ENCODE measurements at places on chromosomes 2 and 18.

- no peak for DNase-seq
Observed at GRCh38 chr2:213766062-213766461, 481.8 kb downstream of the SPAG16 start.

GRCh38 chr2:19244460-19245363 lies 113.7 kb downstream of the OSR1 start:
- DNase-seq = no peak

GRCh38 chr2:29166242-29167039 lies 51.2 kb downstream of the CLIP4 start:
- DNase-seq = no peak

DNA sequence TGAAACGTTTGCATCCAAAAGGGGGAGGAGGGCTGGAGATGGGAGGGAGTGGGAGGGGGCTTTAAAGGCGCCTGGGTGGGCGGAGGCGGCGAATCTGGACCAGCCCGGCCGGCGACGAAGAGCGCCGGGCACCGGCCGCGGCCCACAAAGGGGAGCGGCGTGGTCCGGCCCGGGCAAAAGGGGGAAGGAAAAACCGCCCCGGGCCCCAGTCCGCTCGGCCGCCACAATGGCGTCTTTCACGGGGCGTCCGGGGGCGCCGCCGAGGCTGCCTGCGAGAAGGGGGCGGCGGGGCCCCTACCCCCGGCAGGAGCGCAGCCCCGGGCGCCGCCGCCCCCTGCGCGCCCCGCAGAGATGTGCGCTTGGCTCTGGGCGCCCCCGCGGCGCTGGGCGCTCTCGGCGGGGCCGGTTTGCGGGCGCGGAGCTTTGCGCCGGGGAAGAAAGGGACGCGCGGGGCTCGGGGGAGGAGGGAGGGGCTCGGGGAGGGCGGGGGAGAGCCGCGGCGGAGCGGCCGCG lies 108.1 kb upstream of the KCTD1 start:
- no peak for DNase-seq

DNA sequence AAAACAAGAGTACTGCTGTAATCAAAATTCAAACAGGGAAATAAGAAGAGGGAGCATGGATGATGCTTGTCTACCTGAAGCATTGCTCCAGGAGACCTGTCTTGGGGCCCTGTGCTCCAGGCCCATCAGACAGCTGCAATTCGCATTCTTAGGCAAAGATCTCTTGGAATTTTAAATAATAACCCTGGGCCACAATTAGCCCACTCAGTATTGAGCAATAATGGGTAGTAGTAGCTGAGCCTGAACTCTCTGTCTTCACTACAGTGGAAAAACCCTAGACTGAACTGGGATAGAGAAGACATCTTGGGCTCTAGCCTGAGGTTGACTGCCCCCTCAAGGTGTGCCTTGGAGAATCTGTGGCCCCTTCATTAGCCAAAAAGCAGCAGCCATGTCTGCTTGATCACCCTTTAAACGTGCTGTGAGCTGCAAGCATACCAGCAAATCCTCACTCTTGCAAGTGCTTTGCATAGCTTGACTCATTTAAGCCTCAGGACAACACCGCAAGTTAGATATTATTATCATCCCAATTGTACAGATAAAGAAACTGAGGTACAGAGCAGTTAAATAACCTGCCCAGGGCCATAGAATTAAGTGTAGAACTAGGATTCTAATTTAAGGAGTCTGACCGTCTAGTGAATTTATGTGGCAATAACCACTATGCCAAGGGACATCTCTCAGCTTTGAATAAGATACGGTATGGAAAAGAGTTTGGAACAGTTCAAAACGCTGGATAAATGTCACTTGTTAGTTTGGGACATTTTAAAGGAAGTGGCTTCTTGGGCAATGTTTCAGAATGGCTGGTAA lies 69.0 kb downstream of the DDX1 start:
- DNase-seq = no peak

DNA sequence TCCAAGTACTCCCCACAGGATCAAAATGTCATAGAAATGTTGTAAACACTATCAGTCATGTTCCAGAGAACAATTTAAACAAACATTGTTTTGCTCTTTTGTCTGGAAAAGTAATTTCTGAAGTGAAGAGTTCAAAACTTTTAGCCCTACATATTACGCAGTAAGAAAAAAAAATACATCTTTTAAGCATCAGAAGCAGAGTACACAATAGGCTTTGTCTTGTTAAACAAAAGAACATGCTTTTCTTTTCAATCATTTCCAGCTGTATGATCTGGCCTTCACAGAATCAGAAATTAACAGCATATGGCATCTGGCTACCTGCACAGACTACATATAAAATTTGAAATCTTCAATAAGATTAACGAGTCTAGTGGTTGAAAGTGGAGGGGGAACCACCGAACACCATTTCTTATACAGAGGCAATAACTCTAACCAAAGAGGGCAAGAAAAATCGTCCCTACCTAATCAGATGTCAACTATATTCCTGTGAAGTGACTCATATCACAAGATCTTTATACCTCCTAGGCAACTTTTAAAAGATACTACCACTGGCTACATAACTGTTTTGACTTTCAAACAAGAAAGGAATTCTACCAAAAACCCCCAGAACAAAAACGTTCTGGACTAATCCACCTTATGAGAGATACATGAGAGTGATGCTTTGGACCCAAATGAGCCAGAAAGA lies 149.3 kb downstream of the EXOC6B start:
- no peak for DNase-seq

DNA sequence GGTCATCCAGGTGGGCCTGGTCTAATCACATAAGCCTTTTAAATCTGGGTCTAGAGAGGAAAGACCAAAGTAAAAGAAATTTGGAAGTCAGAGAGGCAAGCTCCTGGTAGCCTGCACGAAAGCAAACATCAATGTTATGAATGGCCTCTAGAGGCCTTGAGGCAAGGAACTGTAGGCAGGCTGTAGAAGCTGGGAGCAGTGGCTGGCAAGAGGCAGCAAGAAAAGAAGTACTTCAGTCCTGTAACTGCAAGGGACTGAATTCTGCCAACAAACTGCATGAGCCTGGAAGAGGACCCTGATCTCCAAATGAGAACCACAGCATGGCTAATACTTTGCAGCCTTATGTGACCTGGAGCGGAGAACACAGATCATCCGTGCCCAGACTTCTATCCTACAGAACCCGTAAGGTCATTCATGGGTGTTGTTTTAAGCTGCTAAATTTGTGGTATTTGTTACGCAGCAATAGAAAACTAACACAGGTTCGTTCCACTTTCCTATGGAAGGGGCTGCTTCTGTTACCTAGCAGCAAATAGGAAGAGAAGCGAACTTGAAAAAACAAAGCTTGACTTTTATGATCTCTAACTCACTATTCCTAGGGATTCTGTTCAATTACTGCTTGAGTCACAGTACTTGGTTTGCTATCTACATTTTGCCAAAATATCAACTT lies 1.2 kb downstream of the IMMT start:
- no peak for DNase-seq

GRCh38 chr2:13056259-13056843 lies 339.6 kb downstream of the TRIB2 start:
- DNase-seq = peak; percentile 24

GRCh38 chr2:44940049-44940494 lies 1.4 kb upstream of the SIX3 start:
- no peak for DNase-seq

DNA sequence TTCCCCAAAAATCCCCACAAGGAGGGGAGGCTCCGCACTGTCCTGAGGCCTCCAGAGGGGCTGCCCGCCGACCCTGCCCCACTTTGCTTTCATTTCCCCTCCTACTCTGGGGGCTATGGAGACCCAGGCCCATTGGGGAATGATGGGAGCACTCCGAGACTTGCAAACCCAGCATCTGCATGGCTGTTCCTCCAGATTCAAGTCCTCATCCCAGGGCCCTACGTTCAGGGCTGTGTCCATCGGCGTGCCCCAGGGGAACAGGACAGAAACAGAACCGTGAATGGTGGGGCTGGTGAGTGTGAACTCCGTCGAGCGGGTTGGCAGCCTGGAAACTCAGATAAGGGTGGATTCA lies 116.1 kb upstream of the HDAC4 start:
- no peak for DNase-seq

- DNase-seq = peak; percentile 52
Observed at GRCh38 chr2:149561309-149561926, 26.2 kb downstream of the MMADHC start.

DNA sequence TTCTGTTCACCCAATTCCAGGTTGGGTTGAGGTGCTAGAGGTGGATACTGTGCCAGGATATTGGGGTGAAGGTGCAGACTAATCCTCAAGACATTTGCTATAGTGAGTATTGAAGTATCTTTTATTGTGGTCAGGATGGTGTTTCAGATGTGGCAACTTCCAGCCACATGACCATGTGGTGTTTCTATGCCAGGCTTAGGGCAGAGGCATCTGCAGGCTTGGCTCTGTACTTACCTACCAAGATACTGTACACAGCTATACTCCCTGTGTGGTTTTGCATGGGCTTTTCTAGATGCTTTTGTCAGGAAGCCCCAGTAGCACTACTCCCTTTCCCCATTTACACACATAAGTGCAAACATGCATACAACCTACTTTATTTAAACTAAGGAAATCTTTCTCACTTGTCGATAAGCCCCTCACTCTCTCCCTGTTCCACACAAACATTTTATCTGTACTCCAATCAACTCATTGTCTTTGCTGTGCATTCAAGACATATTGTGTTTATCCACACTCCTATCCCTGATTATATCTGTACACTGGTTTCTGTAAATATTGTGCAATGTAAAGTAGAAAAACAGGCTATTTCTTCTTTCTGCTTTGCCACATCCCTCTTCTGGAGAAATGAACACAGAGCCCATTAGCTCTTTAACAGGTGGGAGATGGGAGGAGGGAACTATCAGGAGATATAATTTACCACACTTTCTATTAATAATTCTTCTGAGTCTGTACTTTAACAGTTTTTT lies 12.3 kb downstream of the ARL6IP6 start:
- peak; percentile 84 for DNase-seq

GRCh38 chr2:198106621-198107385 lies 302.4 kb downstream of the PLCL1 start:
- DNase-seq = no peak

DNA sequence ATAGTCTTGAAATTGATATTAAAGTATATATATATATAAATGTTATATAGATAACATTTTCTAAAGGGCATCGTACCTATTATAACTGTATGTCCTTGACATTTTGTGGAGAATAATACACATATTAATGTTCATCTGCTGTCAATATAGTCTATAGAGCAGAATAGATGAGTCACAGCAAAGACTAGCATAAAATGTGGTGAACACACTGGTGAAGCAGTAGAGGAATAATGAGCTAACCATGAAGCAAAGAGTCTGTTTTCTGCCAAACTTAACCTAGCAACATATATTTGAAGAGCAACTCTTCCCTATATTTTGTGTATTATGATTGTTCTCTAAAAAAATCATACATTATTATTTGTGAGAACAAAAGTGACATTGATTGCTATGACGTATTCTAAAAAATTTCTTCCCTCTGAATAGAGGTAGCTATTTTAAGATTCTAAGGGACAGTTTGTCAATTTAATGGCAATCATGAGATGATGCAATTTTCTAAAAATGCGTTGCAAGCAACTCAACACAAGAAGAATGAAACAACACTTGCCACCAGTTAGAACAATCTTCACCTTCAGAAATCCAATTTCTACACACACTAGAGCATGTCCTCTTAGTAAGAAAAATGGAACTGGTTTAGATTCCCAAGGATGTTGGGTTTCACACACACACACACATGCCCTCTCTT lies 22.0 kb downstream of the DOCK10 start:
- DNase-seq = no peak

- no peak for DNase-seq
Observed at GRCh38 chr18:56431551-56431950, 206.8 kb downstream of the TXNL1 start.

- no peak for DNase-seq
Observed at GRCh38 chr2:33304032-33304864, 172.2 kb upstream of the RASGRP3 start.

- DNase-seq = peak; percentile 45
Observed at GRCh38 chr2:74146929-74147726, 584 bp downstream of the BOLA3 start.

DNA sequence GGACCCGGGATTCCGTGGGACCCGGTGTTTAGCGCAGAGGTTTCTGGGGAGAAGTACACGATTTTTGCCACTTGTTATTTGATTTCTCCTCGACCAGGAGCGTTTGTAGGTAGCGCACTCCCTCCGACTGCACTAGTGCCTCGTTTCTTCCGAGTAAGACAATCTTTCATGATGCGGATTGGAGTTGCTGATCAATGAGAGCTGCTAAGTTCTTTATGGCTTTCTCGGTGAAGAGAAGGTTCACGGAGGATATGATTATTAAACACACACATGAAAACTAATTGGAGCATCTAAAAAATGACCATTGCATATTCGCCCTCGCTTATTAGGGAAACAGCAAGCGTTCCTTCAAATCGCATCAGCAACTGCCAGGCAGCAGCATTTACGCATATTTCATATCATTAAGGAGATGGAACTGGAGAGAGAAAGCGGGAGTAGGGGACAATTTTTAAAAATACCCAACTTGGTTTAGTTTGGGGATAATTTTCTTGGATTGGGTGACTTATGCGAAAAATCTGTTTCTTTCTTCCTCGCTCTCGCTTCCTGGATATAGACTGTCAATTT lies 616 bp downstream of the EML6 start:
- DNase-seq = peak; percentile 56

GRCh38 chr2:187679454-187679853 lies 125.2 kb upstream of the TFPI start:
- no peak for DNase-seq

- DNase-seq = no peak
Observed at GRCh38 chr2:209771474-209772289, at the start of gene UNC80. Gene UNC80 (plus strand): TSS chr2:209771832. CDS start chr2:209772073, 241 bp downstream.

DNA sequence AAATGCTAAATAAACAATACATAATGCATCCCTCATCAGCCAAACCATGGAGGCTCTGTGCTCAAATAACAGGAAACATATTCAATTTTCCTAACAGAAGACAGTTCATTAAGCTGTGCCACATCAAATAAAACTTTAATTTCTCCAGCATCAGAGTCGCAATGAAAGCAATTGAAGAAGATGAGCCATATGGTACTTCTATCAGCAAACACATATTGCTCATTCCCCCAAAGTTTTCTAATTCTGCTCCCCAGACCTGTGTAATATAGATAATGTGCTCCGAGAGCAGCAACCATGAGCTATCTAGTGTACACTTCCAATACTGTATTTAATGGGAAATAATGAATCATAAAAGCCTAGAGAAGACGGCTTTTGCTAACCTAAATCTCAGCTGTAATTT lies 263.2 kb downstream of the MEIS1 start:
- DNase-seq = no peak

All from MM.1S (cell line).